ENCODE measurements at places on chromosomes 1 and 21.

GRCh38 chr1:3440300-3440681, 14.2 kb upstream of the ARHGEF16 start:
- no peak for DNase-seq

- DNase-seq = no peak
These were observed 116.1 kb downstream of the DMRTB1 start for GRCh38 chr1:53575141-53575954.

- DNase-seq = no peak
These were observed 13.0 kb upstream of the DMBX1 start for GRCh38 chr1:46476673-46477072.

GRCh38 chr1:67748630-67749029, 63.6 kb downstream of the GADD45A start:
- no peak for DNase-seq

DNA sequence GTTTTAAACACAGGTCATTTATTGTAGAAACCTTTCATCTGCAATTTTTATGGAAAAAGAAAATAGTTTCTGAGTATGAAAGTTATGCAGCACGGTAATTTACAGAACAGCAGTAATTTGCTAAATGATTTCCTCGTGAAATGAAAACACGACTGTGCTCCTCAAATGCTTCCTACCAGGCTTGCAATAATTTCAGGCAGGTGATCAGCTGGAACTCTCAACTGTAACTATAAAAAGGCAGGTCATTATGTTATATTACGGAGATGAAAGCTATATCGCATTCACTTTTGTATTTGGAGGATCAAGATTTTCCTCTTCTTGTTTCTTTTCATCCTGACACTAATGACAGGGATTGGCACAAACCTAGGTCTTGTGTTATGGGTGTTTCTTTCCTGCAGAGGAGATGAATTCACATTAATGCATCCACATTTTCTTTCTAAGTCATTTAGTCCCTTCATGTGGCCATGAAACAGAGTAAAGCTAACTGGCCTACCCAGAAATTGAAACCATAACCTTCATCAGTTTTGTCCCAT, 57.4 kb downstream of the SAMSN1 start:
- DNase-seq = no peak

- DNase-seq = no peak
These were observed 144.8 kb downstream of the BACH1 start for GRCh38 chr21:29443411-29444010.

DNA sequence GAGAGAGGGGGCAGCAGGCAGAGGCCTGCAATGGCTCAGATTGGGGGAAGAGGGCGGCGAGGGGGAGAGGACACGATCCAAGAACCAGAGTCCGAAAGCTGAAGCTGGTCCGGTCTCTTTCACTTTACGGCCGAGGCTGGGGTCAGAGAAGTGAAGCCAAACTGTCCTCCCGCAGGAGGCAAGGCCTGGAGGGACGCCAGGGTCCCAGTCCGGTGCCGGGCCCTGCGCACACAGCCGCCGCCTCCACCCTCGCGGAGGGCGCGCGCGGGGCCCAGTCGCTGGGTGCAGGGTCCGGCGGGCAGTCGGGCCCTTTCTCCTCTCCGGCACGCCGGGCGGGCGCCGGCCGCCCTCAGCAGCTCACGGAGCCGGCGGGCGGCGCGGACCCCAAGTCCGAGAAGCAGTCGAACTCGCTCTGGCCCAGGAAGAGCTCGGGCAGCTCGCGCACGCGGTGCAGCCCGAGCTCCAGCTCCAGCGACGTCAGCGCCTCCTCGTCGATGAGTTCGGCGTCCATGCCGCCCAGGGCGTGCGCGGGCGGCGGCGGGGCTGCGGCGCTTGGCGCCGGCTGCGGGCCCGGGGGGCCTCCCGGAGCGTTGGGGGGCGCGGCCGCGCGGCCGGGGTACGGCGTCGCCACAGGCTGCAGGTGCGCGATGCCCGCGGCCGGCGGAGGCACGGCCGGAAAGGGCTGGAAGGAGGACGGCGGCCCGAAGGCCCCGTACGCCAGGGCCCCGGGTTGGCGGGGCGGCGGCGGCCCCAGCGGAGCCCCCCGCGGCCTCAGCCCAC, 749 bp downstream of the CITED4 start:
- no peak for DNase-seq

DNA sequence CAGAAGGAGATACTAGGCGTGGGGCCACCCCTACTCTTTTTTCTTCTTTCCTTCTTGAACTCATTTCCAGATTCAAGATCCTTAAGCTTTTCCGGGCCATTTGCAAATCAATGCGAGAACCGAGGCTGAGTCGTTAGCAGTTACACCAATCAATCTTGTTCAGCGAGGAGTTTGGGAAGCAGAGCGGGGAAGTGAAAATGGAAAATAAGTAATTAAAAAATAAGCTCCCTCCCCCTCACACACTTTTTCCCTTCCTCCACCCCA, 1.7 kb upstream of the NEGR1 start:
- no peak for DNase-seq

DNA sequence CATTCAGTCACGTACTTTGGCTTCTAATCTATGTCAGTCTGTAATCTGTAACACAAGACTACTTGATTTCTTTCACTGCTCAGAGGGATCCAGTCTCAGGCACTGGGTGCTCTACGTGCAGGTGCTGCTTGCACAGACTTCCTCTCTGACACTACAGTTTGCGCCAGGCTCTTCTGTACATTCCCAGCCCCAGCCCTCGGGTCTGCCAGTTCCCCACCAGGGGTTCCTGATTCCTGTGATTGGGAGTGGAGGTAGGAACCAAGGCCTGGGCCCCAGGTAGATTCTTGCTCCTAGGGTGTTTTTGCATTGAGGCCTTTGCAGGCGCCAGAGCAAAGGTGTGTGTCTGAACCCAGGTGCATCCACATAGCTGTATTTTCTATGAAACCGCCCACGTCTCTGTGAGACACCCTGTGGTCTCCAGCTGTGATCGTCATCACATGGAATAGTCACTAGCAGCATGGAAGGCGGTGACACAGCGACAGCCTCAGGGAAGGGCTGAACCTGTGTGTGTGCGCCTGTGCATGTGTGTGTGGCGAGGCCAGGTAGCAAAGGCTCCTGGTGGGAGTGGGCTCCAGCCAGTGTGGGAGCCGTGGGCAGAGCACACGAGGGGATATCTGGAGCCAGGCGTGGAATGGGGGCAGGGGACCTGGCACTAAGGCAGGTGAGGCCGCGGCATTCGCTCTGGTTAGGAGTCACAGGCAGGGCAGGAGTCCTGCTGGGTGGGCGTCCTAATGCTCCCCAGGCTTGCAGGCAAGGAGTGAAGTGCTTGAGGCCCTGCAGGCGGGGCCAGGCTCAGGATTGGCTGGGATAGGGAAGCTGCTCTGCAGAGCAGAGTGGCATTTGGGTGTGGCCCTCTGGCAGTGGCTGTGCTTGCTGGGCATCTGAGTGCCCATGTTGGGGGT, 5.2 kb downstream of the GJC2 start:
- peak; percentile 7 for DNase-seq

DNA sequence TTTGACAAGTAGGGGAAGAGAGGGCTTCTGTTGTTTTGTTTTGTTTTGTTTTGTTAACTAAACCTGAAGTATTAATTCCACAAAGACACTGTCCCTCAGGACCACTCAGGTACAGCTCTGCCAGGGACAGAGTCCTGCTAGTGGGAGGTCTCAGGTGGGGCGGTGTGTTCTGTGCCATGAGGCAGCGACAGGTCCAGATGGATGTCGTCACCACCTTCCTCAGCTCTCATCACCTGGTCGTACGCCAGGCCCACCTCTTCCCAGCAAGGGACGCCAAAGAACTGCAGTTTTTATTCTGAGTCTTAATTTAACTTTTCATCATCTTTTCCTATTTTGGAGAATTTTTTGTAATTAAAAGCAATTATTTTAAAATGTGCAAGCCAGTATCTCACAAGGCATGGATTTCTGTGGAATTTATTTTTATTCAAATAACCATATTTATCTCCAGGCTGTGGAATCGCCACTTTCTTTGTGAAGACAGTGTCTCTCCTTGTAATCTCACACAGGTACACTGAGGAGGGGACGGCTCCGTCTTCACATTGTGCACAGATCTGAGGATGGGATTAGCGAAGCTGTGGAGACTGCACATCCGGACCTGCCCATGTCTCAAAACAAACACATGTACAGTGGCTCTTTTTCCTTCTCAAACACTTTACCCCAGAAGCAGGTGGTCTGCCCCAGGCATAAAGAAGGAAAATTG, 62.5 kb downstream of the POFUT2 start:
- no peak for DNase-seq

DNA sequence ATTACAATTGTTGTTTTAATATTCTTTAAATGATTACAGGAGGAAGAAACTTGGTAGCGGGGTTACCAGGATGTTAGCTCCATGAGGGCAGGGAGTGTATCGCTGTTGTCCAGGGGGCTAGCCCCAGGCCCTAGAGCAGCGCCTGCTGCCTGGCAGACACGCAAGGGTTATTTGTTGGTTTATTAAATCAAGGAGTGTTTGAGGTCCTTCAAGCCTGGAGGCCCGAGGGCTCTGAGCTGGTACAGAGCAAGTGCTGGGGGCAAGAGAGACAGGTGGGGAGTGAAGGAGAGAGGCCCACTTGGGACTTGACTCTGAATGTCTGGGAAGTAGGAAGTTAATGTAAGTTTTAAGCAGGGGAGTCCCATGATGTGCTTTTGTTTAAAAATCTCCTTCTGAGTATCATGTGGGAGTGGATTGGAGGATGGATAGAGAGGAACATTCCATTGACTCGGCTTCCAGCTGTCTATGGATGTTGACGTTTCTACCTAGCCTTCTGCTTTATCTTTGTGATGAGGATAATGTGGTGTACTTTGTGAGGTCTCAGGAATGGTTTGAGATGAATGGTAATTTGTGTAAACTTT, 8.7 kb downstream of the ITSN1 start:
- DNase-seq = no peak

DNA sequence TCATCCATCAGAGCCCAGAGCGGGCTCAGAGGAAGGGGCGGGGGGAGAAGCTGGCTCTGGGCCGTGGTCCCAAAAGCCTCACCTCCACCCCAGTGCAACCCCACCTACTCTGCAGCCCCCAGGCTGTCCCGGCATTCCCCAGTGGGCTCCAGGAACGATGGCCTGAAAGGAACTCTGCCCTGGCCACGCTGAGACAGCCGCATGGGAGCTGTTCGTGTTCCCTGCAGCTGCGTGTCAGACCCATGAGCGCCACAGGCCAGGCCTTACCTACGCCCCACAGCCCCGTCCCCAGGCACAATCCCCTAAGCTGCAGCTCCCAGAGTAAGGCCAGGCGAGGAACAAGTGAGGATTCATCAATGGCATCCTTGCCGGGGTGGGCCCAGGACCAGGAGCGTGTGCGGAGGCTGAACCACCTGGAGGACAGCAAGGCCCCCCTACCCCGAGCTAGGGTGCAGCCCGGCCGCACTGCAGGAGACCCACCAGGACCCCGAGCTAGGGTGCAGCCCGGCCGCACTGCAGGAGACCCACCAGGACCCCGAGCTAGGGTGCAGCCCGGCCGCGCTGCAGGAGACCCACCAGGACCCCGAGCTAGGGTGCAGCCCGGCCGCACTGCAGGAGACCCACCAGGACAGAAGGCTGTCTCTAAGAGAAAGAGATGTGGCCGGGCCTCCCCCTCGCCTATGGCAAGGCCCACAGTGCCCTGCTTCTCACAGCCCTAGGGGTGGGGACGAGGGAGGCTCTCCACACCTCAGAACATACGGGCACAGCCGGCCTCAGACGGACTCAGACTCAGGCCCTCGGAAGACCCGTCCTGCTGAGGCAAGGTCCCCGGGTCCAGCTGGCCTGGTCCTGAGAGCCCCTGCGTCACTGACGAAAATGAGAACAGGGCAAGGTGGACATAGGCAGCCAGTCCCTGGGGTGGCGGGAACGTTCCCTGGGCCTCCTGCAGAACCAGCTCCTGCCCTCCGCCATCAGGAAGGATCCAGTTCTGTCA, 26.5 kb upstream of the ARHGEF16 start:
- DNase-seq = no peak
